ENCODE measurements at places on chromosomes 6 and 20. TPM values are rescaled to one million over a fixed set of nuclear protein-coding genes. Genes with fewer than 3 reads are reported as not detected.

GRCh38 chr6:170097505-170098427 lies 193.1 kb downstream of the DLL1 start:
- no peak for DNase-seq

Gene TP53INP2
- total RNA-seq = 5.1 TPM

GRCh38 chr6:21019614-21020013 lies 485.4 kb downstream of the CDKAL1 start:
- DNase-seq = no peak

DNA sequence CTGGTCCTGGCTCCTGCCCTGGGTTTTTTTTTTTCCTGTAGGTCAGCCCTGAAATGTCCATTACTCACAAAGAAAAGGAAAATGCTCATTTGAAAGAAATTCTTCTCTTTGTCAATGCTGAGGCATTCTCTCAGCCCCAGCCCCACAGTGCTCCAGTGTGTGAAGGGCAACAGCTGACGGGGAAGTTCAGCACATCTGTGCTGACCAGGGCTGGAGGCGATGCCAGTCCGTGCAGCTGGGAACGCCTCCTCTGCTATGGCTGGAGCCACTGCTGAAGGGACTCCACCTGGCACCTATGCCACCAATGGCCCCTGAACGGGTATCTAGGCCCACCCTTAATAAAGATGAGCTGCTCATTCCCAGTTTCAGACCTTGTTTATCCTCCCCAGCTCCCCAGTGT lies 71.9 kb upstream of the SLCO4A1 start:
- DNase-seq = no peak

Gene SPATS1
- not detected for total RNA-seq

DNA sequence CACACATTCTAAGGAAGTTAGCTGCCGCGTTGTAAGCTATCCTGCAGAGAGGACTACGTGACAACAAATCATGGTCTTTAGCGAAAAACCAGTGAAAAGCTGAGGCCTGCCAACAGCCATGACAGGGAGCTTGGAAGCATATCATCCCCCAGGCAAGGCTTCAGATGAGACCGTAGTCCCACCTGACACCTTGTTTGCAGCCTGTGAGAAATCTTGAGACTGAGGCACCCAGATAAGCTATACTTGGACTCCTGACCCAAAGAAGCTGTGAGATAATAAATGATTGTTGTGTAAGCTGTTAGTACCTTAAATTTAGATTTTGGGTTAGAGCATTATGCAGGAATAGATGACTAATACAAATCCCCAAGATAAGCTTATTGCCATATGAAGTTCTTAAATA lies 45.4 kb upstream of the SENP6 start:
- no peak for DNase-seq

GRCh38 chr6:159687341-159687740 lies 5.7 kb downstream of the SOD2 start:
- no peak for DNase-seq

Gene FGD2
- total RNA-seq = 2.4 TPM

GRCh38 chr6:160010067-160010466 lies 41.2 kb downstream of the IGF2R start:
- DNase-seq = no peak

Gene SEC23B
- 92.2 TPM for total RNA-seq

DNA sequence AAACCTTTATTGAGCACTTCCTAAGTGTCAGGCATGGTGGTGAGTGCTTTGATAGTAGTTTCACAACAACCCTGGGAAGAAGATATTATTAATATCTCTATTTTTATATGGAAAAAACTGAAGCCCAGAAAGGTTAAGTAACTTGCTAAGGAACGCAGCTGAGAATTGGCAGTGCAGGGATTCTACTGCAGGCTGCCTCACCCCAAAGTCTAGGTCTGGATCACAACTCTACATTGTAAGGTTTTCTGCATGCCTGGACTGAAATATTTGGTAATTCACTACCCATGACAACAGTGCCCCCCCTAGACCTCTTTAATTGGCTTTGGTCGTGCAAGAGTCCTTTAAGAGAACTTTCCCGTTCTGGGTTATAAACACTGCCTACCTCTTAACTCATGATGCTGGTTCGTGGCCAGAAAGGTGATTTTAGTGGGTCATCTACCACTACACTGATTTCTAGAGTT lies 67.1 kb upstream of the KCNQ5 start:
- DNase-seq = no peak

Gene FILIP1
- total RNA-seq = not detected

DNA sequence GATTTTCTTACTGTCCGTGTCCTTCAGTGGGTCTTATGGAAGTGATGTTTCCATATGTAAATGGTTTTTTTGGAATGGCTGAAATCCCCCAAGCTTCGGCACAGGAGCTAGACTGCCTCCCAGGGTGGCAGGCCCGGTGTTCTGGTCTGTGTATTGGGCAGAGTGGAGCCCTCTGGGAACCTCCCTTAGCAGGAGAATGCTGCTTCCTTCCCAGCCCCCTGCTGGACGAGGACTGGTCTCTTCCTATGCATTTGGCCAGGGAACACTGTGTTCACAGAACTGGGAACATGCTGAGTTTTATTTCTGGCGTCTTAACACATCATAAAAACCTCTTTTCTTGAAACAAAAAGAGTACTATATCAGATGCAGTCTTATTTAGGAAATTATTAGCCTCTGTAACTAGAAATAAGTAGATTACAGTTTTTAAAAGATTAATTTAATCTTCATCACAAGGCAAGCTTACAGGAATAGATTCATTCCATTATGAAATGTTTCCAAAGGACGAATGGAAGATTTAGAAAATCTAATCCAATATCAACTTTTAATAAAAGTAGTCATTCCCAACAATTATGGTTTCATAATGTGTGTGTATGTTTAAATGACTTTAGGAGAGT lies 56.6 kb downstream of the SYTL3 start:
- no peak for DNase-seq

DNA sequence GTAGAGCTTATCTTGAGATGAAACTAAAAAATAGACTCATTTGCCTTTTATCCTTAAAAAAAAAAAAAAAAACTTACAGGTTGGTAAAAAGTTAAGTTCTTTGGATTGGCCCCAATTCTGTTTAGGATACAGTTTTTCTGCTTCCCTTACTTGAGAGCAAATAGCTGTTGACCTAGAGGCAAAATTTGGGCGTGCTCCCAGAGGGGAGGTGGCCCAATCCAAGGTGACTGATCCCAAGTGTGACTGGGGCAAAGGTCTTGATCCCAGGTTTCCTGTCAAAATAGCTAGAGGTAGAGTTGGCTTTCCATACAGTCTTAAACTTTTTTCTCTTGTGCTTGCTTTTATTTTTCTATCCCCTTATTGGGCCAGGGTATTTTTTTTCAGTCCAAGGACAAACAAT lies 363.8 kb upstream of the AGPAT4 start:
- DNase-seq = no peak

DNA sequence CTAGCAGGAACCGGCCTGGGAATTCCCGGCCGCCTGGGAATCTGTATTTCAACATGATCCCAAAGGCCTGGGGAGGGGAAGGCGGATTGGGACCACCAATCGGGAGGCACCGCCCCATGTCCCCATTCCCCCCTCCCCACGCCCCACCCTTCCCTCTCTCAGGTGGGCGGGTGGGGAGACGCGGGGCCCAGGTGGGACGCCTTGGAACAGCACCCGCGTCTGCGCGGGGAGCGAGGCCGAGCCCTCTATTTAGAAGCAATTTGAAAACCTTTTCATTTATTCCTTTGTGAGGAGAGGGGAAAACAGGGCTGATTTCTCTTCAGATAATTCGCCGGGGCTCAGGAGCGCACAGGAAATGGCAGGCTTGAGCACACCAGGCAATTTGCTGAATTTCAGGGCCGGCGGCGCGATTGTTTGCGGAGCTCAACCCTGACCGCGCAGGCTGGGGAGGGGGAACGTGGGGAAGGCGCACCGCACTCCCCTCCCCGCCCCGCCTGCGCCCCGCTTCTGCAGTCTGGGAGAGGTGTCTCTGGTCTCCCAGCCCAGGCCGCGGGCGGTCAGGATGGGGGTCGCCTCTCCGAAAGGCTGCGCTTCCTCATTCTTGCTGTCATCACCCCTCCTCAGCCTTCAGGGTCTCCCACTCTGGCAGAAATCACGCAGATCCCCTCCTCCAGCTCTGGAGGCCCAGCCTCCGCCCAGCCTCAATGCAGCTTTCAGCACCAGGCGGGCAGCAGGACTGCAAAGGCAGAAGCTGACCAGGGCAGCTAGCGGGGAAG lies 170.0 kb downstream of the GRM4 start:
- DNase-seq = peak; percentile 35

Gene FOXS1
- not detected for total RNA-seq
